ENCODE measurements at places on chromosomes 3 and 15. TPM values are rescaled to one million over a fixed set of nuclear protein-coding genes. Genes with fewer than 3 reads are reported as not detected.
A peak's percentile ranks its signal among the peaks of the same experiment; 100 is the strongest.

DNA sequence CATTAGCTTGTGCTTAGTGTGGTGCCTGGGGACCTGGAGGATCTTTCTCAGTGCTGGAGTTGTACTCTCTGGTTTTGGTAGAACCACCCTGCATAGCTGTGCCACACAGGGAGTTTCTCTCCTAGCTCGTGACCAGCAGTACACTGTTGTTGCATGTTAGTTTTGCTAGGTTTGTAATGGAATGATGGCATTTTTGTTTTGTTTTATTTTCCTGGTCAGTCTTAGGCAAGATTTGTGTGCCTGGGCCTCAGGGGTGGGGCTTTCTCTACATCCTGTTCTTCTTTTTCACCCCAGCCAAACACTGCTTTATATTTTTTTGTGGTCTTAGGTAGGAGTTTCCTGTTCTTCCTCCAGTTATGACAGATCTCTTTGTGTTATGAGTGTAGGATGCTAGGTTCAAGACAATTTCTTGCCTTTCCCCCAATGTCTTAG is 534.5 kb upstream of the KCNMB2 start:
- no peak for DNase-seq
- H3K27me3 ChIP-seq = no peaks in the 10 kb centered on the region
- H3K4me3 ChIP-seq = no peak overlapping the region
- H3K36me3 ChIP-seq = no peaks in the 10 kb centered on the region

DUOXA2 gene
- total RNA-seq = 0.11 TPM

NCKIPSD gene
- 50.1 TPM for total RNA-seq

CX3CR1 gene
- total RNA-seq = 0.37 TPM

- H3K4me3 ChIP-seq = no peak overlapping the region
- H3K36me3 ChIP-seq = peaks cover 67% of the 10 kb centered on the region
- H3K27ac ChIP-seq = no peak overlapping the region
- no peaks in the 10 kb centered on the region for H3K27me3 ChIP-seq
- no peak for DNase-seq
- peaks cover 12% of the 10 kb centered on the region for H3K4me1 ChIP-seq
These were observed 5.1 kb downstream of the POLG start for GRCh38 chr15:89329329-89330084.

DNA sequence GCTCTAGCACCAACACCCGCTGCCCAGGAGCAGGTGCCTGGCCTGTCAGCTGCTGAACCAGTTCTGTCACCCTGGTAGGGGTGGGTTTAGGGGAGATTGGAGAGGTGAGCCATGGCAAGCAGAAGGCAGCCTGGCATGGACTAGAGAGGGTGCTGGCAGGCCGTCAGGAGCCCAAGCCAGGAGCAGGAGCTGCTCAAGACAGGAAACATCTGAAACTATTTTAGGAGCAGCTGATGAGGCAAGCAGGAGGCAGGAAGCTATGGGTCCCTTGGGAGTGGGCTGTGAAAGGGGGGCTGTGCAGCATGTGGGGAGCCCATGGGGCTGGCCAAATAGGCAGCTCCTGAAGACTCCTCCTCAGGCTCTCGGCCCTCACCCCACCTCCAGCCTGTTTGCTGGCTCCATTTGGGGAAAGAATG is 2.3 kb downstream of the INKA1 start:
- peaks cover 41% of the 10 kb centered on the region for H3K4me1 ChIP-seq
- DNase-seq = no peak
- H3K4me3 ChIP-seq = peak overlapping the region; percentile 37
- H3K27ac ChIP-seq = no peak overlapping the region
- H3K36me3 ChIP-seq = no peaks in the 10 kb centered on the region

- H3K27ac ChIP-seq = no peak overlapping the region
- DNase-seq = no peak
- peaks cover 6% of the 10 kb centered on the region for H3K4me1 ChIP-seq
- H3K27me3 ChIP-seq = peaks cover 5% of the 10 kb centered on the region
- no peak overlapping the region for H3K4me3 ChIP-seq
These were observed 10.9 kb upstream of the SETMAR start for GRCh38 chr3:4292301-4292700.

- DNase-seq = no peak
- H3K36me3 ChIP-seq = peaks cover 44% of the 10 kb centered on the region
- H3K4me3 ChIP-seq = no peak overlapping the region
These were observed 20.6 kb downstream of the MTMR14 start for GRCh38 chr3:9669720-9670432.

DNA sequence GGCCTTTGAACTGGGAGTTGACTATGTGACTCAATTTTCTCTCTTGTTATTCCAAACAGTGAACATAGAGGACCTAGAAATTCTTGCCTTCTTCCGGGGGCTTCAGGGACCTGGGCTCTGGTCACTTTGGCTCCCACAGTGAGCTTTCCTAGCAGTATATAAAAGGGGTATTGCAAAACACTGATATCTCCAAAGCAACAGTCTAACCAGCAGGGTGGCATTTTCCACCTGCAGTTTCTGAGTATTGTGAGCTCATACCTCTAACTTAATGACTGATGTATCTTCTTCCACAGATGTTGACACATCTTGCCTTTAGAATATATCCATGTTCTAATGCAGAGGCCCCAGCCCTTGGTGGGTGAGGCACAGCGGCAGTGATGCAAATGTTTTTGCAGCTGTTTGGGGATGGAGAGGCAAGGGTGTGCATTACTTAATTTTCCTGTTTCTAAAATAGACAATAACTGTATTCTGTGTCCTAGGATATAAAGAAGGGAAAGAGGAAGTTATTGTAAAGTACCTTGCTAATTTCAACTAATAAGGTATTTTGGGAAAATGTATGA is 45.7 kb upstream of the ADGRG7 start:
- H3K4me1 ChIP-seq = peaks cover 23% of the 10 kb centered on the region
- no peaks in the 10 kb centered on the region for H3K27me3 ChIP-seq
- H3K27ac ChIP-seq = no peak overlapping the region
- no peaks in the 10 kb centered on the region for H3K36me3 ChIP-seq
- DNase-seq = no peak

COL8A1 gene
- total RNA-seq = 0.87 TPM

DNA sequence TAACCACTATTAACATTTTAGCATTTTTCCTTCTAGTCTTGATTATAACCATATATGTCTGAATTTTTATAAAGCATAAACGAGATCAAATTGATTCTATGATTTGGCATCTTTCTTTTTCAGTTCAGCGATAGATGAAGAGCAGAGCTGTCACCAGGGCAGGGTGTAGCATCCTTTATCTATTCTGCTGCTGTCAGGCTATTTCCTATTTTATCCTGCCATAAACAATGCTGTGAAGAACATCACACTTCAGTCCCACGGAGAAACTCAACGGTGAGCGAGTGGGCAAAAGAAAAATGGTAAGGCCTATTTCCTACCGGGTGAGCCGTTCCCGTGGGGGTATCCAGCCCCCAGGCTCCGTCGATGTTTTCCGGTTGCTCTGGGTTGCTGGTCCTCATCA is 15.5 kb downstream of the TMEM40 start:
- no peaks in the 10 kb centered on the region for H3K36me3 ChIP-seq
- H3K4me3 ChIP-seq = no peak overlapping the region
- no peak overlapping the region for H3K27ac ChIP-seq
- peaks cover 2% of the 10 kb centered on the region for H3K4me1 ChIP-seq

GRCh38 chr15:78103406-78104118 is 11.2 kb downstream of the SH2D7 start:
- H3K27ac ChIP-seq = no peak overlapping the region
- H3K4me3 ChIP-seq = no peak overlapping the region
- no peak for DNase-seq
- peaks cover 9% of the 10 kb centered on the region for H3K36me3 ChIP-seq
- H3K27me3 ChIP-seq = no peaks in the 10 kb centered on the region

DNA sequence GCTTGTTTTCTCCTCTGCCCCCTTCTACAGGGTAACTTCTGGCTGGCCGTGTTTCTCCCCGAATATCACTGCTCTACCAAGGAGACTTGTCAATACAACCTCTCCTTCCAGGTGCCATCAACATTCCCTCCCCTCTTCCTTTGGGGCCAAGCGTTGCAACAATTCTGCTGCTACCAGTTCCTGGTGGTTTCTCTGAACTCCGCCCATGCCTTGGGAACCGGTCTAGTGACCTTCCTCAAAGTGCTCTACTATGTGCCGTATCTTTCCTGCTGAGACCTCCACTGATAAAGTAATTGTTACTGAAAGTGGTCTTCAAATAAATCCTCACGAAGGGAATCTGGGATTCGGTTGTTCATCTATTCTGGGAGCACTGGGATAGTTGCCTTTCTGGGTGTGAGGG is 26.2 kb downstream of the PCSK6 start:
- H3K36me3 ChIP-seq = no peaks in the 10 kb centered on the region
- no peak for DNase-seq
- H3K4me3 ChIP-seq = no peak overlapping the region

GCNT3 gene
- total RNA-seq = 0.20 TPM

TIMP4 gene
- total RNA-seq = 4.8 TPM

DNA sequence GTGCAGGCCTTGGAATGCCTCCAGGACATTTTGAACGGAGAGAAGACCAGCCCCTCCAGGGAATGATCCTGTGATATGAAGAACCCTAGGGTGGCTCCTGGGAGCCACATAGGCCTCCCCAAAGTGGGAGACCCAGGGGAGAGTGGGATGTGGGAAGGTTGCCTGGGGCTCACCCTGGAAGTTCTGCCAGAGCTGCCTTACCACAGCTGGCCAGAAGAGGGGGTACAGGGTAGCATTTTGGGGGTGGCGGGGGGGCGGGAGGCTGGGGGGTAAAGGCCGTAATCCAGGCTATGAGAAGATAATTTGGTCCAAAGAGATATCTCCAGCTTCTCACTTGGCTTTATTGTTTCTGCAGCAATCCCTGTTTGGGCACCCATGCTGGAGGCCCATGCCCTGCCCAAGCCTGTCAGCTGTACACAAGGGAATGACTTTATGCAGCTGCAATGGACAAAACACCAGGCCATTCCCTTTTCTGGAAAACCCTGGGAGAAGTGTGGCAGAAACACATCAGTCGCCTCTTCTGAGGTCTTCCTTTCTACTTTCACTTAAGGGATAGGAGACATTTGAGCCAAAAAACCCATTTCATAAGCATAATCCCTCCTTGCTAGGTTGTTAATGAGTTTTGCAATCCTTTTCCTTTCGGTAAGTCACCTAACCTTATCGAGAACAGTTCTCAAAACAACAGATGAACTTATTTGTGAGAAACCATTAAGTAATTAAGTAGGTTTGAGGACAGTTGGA is 11.0 kb upstream of the MUSTN1 start:
- peak; percentile 47 for DNase-seq
- no peak overlapping the region for H3K4me3 ChIP-seq
- H3K27me3 ChIP-seq = no peaks in the 10 kb centered on the region
- peaks cover 3% of the 10 kb centered on the region for H3K4me1 ChIP-seq
- peaks cover 19% of the 10 kb centered on the region for H3K36me3 ChIP-seq
- no peak overlapping the region for H3K27ac ChIP-seq

GRCh38 chr15:48373821-48374451 is 42.7 kb downstream of the DUT start:
- peaks cover 4% of the 10 kb centered on the region for H3K27me3 ChIP-seq
- no peak overlapping the region for H3K27ac ChIP-seq
- no peaks in the 10 kb centered on the region for H3K4me1 ChIP-seq

FEM1B gene
- total RNA-seq = 59.7 TPM

DNA sequence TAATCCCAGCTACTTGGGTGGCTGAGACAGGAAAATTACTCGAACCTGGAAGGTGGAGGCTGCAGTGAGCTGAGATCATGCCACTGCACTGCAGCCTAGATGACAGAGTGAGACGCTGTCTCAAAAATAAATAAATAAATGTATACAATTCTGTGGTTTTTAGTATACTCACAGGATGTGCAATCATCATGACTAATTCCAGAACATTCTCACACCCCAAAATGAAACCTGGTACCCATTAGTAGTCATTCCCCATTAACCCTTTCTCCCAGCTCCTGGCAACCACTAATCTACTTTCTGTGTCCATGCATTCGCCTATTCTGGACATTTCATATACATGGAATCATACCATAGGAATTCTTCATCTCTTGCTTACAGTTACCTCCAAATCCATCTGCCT is 44.5 kb downstream of the LRRFIP2 start:
- H3K4me3 ChIP-seq = no peak overlapping the region
- DNase-seq = no peak
- H3K27me3 ChIP-seq = no peaks in the 10 kb centered on the region

- H3K4me1 ChIP-seq = peaks cover 19% of the 10 kb centered on the region
- no peaks in the 10 kb centered on the region for H3K36me3 ChIP-seq
- peak overlapping the region; percentile 20 for H3K27ac ChIP-seq
- no peak for DNase-seq
- no peaks in the 10 kb centered on the region for H3K27me3 ChIP-seq
These were observed 81.8 kb upstream of the NANOGP8 start for GRCh38 chr15:35166730-35167359.

DNA sequence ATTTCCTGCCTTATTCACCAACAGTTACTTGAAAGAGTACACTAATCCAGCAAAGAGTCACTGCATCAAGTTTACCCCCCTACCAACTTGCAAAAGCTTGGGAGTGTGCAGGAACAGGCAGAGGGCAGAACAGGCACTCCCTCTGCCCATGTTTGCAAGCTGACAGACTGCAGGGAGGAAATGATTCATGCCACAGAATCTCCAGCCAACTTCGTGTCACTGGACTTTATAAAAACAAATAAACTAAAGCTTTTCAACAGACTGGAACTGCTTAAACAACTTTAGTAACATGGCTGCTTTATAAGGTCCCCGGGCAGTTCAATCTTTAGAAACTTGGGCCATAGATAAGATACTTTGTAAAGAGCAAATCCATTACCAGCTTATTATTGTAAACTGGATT is 129.5 kb downstream of the THRB start:
- H3K4me1 ChIP-seq = peaks cover 12% of the 10 kb centered on the region
- no peaks in the 10 kb centered on the region for H3K36me3 ChIP-seq
- H3K27ac ChIP-seq = no peak overlapping the region
- H3K27me3 ChIP-seq = no peaks in the 10 kb centered on the region
- no peak for DNase-seq
- no peak overlapping the region for H3K4me3 ChIP-seq

CKMT1B gene
- total RNA-seq = 37.3 TPM

NAA50 gene
- total RNA-seq = 170 TPM

DNA sequence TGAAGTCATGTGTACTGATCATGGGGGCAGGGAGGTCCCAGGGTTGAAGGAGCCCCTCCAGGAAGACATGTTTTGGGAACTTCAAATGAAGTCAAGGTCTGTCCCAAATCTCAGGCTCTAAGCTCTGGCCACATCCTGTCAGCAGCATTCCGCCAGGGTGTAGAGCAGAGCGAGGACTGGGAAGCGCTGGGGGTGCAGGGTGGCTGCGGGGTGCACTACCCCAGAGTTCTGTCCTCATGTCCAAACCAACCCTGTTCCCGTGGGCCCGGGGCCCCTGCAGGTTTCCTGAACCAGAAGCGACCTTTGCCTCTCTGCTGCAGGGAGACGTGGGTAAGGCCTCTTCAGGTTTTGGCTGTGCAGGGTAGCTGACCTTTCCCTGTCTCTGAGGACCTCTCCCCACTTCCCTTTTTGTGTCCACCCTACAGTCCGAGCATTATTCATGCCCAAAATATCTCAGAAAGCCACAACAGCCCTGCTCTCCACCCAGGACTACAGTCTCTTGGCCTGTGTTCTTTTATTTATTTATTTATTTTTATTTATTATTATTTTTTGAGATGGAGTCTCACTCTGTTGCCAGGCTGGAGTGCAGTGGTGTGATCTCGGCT is 26.6 kb upstream of the FLNB start:
- no peak overlapping the region for H3K4me3 ChIP-seq
- no peak for DNase-seq
- H3K4me1 ChIP-seq = peaks cover 4% of the 10 kb centered on the region
- no peaks in the 10 kb centered on the region for H3K27me3 ChIP-seq

- no peak overlapping the region for H3K4me3 ChIP-seq
- no peak overlapping the region for H3K27ac ChIP-seq
- DNase-seq = no peak
- peaks cover 6% of the 10 kb centered on the region for H3K4me1 ChIP-seq
- no peaks in the 10 kb centered on the region for H3K27me3 ChIP-seq
These were observed 30.2 kb upstream of the MORF4L1 start for GRCh38 chr15:78842519-78842918.
